Left cardiac atrium (tissue), 4 donors: ENCODE measurements at places on chromosomes 12 and 14. TPM values are rescaled to one million over a fixed set of nuclear protein-coding genes. Genes with fewer than 3 reads are reported as not detected.

DNA sequence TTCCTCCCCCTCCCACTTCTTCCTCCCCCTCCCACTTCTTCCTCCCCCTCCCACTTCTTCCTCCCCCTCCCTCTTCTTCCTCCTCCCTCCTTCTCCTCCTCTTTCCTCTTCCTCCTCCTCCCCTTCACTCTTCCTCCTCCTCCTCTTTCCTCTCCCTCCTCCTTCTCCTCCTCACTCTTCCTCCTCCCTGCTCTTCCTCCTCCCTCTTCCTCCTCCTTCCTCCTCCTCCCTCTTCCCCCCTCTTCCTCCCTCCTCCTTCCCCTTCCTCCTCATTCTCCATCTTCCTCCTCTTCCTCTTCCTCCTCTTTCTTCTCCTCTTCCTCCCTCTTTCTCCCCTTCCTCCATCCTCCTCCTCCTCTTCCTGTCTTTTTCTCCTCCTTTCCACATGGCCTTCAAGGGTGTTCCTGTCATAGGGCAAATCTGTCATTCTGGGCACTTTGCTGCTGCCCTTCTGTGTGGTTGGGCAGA is 111.4 kb downstream of the PHETA1 start:
- no peak for DNase-seq

The ATXN3 gene
- 21.4 TPM for total RNA-seq

GRCh38 chr14:23579739-23580138 is 1.1 kb upstream of the JPH4 start:
- no peak for DNase-seq

The MYO1H gene
- 2.0 TPM for total RNA-seq

DNA sequence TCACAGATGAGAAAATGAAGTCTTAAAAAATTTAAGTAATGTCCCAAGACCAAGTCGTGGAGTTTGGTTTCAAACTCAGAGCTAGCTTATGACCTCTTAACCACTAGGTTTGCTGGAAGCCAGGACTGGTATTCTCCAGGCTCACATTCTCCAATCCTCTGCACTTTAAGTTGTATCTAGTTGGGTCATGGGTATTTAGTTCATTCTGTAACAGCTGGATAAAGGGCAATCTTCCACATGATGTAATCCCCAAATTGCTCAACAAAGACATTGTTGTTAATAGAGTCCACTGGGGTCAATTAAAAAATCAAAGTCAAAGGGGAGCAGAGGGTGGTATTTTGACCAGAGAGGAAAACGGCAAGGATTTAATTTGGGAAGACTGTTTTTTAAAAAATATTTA is 17.8 kb upstream of the GAS2L3 start:
- DNase-seq: no peak
